ENCODE measurements at places on chromosomes 1 and 21. TPM values are rescaled to one million over a fixed set of nuclear protein-coding genes. Genes with fewer than 3 reads are reported as not detected.

NSUN4 gene
- total RNA-seq, result 15.6 TPM

RIIAD1 gene
- total RNA-seq, result not detected

LRRIQ3 gene
- total RNA-seq, result 0.12 TPM

PDZK1IP1 gene
- 267 TPM for total RNA-seq

CRYAA gene
- total RNA-seq, result not detected

TEX38 gene
- not detected for total RNA-seq

PLXNA2 gene
- 43.4 TPM for total RNA-seq

OR10Z1 gene
- not detected for total RNA-seq

NECTIN4 gene
- total RNA-seq, result 239 TPM

GPR25 gene
- total RNA-seq, result not detected

OR10T2 gene
- total RNA-seq, result not detected

Measured in lower leg skin (tissue), 4 donors.